ENCODE measurements at places on chromosomes 1 and 21.

DNA sequence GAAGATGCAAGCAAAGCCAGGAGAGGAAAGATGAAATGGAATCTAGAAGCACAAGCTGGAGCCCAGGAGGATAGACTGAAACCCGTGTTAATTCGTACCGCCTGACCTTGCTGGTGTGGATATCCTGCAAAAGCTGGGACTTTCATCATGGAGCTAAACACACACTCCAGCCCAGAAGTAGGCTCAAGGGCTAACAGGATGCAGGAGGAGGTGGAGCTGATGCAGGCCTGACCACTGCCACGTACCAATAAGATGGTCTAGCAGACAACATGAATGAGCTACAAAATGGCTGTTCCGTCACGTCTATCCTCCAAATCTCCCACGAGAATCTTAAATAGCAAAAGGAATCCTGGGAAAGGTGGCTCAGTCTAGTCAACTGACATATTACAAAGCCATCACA lies 270.3 kb downstream of the SDCCAG8 start:
- no peak for DNase-seq

- no peak for DNase-seq
These were observed 890 bp downstream of the GJC2 start for GRCh38 chr1:228150461-228151179.

- DNase-seq = no peak
These were observed 7.1 kb downstream of the BECN2 start for GRCh38 chr1:241964550-241965282.

DNA sequence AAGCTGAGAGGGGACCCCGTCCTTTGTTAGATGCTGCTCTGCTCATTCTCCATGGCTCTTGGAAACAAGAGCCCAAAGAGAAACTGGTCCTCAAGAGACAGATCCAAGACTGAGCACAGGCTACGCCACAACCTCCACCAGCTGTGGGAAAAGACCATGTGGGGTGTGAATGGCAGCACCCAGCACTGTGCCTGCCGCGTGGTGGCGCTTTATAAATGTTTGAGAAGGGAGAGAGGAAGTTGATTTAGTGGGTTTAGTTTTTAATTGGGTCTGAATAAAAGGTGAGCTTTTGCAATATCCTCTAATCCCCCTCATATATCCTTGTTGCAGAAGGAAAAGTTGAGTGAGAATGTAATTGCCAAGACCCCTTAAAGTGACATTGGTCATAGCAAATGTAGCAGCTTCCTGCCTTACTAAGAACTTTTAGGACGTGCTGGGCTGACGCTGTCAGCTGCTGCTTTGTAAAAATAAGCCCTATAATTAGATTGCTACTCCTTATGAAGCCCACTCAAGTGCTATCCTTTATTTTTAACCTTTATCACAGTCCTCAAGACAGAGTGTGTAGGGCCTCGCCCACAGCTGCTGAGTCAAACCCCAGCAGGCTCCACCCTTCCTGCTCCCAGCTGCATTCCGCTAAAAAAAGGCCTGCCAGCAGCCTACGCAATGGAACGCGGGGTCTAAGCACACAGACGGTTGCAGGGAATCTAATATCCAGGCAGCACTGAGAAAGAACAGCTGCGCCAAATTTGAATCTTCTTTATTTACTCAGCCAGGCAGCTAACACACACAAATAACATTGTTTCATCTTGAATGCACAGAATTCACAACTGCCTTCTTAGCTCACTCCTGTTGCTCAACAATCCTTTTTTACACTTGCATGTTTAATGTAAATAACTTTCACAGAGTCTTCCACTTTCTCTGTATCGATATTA lies 47.4 kb upstream of the PRDX6 start:
- DNase-seq = peak; percentile 68

DNA sequence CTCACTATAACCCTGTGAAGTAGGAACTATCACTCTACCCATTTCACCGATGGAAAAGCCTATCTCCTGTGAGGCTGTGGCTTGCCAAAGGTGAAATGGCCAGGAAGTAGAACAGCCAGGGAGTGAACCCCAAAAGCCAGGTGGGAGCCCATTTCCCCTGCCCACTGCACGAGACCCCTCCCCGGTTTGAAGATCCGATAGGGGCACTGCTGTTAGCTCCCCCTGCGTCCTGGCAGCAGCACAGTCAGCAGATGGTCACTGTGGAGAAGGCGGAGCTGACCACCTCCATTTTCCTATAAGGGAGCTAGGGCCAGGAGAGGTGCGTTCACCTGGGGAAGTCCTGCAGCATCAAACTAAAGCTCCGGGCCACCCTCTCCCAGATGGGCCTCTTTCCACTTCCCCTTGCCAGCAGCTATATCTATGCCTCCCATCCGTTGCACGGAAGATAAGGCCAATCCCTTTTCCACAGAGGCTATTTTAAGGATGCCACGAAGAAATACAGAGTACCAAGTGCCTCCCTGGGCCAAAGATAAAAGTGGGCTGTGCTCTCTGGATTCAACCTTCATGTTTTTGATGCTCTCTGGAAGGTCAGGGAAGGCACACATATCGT lies 7.8 kb downstream of the ERG start:
- no peak for DNase-seq

DNA sequence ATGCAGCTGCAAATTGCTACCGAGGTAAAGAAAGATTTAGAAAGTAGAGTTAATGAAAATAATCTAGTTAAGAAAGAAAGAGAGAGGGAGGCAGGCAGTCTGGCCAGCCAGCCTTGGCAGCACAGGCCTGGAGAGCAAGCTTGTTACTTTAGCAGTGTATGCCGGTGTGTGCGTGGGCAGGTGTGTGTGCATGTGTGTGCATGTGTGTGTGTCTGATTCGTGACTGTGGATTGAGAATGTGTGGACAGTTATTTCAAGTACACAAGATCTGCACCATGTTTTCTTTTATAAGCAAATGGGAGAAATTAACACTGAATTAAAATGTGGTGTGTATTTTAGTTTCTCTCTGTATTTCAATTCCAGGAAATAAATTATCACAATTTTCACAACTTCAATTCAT lies 211.6 kb downstream of the DSCAM start:
- DNase-seq = no peak

- no peak for DNase-seq
These were observed 121.8 kb upstream of the TNR start for GRCh38 chr1:175865041-175865766.

DNA sequence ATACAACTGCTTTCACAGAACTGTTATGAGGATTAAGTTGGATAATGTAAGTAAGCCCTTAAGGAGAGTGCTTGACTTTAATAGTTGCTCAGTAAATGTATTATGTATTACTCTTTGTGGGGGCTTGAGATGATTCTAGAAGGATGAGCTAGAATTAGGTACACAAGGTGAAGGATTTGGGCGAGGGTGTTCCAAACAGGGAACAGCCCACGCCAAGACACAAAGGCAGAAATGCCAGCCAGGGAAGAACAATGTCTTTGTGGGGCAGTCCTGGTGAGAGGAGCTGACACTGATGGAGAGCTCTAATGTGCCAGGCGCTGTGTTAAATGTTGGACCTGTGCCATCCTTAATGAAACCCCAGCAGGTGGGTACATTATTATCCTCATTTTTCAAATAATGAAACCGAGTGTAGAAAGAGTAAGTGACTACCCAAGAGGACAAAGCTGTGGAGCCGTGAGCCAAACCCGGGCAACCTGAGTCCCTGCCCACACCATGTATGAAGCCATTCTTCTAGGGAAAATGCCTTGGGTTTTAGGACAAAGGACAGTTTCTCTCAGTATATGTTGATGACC lies 362.4 kb downstream of the HHAT start:
- DNase-seq = no peak

GRCh38 chr1:6059866-6060265 lies 14.2 kb downstream of the KCNAB2 start:
- no peak for DNase-seq

DNA sequence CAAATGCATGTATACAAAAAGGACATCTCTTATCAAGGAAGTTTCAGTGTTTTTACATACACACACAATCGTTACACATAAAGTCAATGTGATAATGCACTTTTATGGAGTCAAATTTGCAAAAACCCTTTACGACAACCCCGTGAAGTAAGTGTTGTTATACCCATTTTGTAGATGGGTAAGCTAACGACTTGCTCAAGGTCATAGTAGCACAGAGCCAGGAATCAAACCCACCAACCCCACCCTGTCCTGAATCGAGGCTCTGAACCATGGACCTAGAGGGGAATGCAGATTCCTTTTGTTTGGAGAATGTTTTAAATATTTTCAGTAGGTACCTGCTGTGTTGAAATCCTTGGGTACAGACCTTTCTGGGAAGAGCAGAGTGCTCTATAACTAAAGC lies 77.4 kb upstream of the ARTN start:
- no peak for DNase-seq

DNA sequence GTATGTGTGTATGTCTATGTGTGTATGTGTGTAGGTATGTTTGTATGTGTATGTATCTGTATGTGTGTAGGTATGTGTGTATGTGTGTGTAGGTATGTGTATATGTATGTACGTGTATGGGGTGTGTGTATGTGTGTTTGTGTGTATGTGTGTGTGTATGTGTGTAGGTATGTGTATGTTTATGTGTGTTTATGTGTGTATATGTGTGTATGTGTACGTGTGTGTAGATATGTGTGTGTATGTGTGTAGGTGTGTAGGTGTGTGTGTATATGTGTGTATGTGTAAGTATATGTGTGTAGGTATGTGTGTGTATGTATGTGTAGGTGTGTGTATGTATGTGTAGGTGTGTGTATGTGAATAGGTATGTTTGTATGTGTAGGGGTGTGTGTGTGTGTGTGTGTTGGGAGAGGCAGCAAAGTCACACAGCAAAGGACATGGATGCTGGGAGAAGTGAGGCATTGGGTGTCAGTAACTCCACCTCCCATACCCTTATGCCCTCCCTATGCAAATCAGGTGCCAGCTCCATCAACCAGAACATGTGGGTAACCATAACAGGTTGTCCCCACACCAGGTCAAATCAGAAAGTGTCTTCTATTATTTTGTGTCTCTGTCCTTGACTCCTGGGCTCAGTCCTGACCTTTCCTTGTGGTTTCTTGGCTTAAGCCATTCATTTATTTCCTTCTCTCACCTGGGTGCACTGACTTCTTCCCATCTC lies 15.0 kb upstream of the KCNAB2 start:
- no peak for DNase-seq

- DNase-seq = no peak
These were observed 1.9 kb downstream of the TOR1AIP2 start for GRCh38 chr1:179875596-179876299.

DNA sequence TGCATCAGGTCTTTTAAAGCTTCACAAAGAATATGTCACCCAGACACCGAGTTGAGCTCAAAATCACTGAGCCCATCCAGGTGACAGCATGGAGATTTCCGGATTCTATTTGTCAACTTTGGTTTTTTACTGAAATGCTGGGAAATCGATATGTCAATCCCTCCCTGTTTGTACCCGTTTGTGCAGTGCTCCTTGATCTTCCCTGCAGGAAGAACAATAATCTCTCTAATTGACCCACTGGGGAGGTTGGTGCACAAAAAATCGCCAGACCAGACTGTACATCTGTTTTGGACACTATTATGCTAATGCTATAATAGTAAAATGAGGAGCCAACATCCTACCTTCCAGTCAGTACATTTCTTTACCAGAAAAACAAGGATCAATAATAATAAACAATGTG lies 1.8 kb downstream of the BARHL2 start:
- DNase-seq = no peak

- no peak for DNase-seq
These were observed 34.7 kb downstream of the RGSL1 start for GRCh38 chr1:182484531-182485257.

GRCh38 chr1:85406887-85407533 lies 57.9 kb downstream of the DDAH1 start:
- DNase-seq = no peak

DNA sequence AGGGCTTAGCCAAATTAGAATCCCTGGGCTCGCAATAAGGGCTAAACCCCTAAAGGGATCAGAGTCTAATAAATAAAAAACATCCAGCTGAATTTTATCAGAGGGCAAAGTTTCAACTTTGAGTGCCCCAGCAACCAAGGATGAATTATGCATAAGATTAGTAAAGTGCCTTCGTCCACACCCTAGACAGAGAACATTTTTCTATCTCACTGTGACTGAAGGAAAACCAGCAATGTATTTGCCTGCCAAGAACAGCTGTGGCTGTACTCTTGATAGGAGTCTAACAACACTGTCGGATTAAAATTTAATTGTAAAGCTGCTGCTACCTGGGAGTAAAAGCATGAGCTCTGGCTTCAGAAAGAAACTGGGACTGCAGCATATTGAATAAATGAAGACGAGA lies 23.3 kb downstream of the WNT2B start:
- no peak for DNase-seq

- no peak for DNase-seq
These were observed 4.3 kb downstream of the TIAM1 start for GRCh38 chr21:31339721-31340120.

- no peak for DNase-seq
These were observed 590.4 kb upstream of the PLXNA2 start for GRCh38 chr1:208834381-208835096.

DNA sequence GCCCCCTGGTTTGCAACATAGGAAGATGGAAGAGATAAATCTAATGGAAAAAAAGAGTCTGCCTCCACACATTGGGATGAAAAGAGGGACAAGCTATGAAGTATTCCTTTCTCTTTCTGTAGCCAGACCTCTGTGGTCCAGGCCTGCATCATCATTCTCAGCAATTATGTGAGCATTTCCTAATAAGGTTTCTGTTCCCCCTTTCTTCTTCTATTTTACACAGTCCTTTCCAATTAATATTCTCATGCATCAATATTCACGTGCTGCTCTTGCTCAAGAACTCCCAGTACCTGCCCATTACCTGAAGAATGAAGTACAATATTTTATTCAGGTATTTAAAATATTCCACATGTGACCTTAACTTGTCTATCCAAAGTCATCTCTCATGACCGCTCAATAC lies 8.2 kb upstream of the SLC30A1 start:
- DNase-seq = no peak

DNA sequence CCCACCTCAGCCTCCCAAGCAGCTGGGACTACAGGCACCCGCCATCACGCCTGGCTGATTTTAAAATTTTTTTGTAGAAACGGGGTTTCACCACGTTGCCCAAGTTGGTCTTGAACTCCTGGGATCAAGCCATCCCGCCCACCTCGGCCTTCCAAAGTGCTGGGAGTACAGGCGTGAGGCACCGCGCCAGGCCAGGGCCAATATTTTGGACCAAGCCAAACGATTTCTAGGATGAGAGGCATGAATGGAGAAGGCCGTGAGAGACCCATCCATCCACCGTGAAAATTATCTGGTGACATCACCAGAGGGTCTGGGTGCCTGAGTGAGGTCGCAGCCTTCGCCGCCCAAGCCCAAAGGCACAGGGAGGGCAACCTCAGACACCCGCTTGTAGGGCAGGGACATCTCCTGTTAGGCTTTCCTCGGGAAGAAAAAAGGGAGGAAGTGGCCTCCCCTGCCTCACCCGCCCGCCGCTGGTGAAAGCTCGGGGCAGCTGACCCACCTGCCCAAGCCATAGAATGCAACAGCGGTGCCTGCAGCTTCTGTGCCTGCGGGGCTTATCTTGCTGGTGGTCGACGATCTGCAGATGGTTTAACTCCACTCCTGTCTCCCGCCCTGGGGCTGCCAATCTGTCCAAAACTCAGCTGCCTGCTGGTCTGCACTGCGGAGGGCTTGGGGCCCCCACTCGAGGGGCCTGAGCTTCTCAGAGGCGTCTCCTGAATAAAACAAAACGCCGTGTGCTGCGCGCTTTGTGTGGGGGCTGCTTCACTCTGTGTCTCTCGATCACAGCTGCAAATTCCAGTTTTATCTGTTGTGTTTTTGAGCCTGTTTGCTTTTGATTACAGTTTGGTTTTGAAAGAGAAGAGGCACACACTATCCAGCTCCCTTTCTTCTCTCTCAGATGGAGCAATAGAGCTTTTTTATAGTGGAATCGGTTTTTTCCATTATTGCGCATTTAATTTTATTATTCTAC lies 85.8 kb downstream of the MRPS6 start:
- no peak for DNase-seq

Data from stimulated activated CD4-positive, alpha-beta T cell treated with anti-CD3 and anti-CD28 coated beads, Interleukin-4, amount 100 ng/mL, for 24 hours (primary cell).